Large intestine (tissue), 12 donors: ENCODE measurements at places on chromosomes 5 and 9.

DNA sequence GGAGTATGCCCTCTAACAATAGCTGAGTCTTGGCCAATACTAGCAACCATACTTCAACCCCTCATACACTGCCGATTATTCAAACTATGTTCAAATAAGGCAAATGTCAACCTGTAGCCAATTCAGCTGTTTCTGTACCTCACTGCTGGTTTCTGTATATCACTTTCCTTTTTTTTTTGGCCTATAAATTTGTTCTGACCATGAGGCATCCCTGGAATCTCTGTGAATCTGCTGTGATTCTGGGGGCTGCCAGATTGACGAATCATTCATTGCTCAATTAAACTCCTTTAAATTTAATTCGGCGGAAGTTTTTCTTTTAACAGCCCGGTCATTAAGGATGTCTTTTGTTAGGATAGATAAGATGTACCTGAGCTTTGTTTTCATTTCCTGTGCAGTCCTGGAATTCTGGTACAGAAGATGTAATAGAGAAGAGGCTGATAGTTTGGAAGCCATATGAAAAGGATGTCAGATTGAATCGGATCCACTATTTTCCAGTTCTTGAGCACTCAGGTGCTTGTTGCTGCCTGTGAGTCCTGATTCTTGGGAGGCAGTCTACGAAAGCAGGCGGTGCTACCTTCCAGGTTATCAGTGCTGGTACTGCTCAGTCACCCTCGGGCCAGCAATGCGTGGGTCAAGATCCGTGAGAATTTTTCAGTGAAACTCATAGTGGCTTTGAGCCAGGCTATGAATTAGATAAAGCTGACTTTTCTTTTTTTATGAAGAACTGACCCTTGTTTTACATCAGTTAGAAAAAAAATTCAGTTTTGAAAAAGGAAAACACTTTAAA is 106.2 kb upstream of the TUT7 start:
- H3K27ac ChIP-seq, result no peak overlapping the region
- H3K27me3 ChIP-seq, result no peaks in the 10 kb centered on the region
- H3K4me3 ChIP-seq, result no peak overlapping the region
- no peaks in the 10 kb centered on the region for H3K4me1 ChIP-seq

DNA sequence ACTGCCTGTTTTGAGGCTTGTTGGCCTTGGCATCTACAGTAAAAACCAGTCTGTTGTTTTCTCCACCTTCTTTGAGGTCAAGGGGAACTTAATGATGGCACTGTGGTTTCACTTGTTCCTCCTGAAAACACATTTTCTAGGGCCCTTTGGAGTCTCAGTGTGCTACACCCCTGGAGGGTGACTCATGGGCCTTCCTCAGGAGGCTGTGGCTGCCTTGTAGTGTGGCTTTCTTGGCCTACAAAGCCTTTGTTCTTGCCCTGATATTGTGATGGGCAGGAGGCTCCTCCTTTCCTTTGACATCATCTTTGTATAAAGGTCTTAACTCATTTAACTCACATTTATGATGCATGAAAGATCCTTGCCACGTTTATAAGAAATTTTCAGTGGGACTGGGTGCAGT is 56.3 kb upstream of the GPBP1 start:
- no peaks in the 10 kb centered on the region for H3K27me3 ChIP-seq
- H3K27ac ChIP-seq, result no peak overlapping the region
- H3K4me3 ChIP-seq, result no peak overlapping the region
- H3K36me3 ChIP-seq, result no peaks in the 10 kb centered on the region

- H3K4me3 ChIP-seq, result no peak overlapping the region
- no peaks in the 10 kb centered on the region for H3K4me1 ChIP-seq
- H3K27me3 ChIP-seq, result no peaks in the 10 kb centered on the region
- H3K27ac ChIP-seq, result no peak overlapping the region
- DNase-seq, result no peak
Measured at GRCh38 chr9:17509701-17510100, 69.2 kb upstream of the SH3GL2 start.

- peaks cover 44% of the 10 kb centered on the region for H3K36me3 ChIP-seq
- peak overlapping the region; percentile 90 for H3K27ac ChIP-seq
- no peaks in the 10 kb centered on the region for H3K27me3 ChIP-seq
Measured at GRCh38 chr5:138177941-138178515, 402 bp downstream of the BRD8 start.

DNA sequence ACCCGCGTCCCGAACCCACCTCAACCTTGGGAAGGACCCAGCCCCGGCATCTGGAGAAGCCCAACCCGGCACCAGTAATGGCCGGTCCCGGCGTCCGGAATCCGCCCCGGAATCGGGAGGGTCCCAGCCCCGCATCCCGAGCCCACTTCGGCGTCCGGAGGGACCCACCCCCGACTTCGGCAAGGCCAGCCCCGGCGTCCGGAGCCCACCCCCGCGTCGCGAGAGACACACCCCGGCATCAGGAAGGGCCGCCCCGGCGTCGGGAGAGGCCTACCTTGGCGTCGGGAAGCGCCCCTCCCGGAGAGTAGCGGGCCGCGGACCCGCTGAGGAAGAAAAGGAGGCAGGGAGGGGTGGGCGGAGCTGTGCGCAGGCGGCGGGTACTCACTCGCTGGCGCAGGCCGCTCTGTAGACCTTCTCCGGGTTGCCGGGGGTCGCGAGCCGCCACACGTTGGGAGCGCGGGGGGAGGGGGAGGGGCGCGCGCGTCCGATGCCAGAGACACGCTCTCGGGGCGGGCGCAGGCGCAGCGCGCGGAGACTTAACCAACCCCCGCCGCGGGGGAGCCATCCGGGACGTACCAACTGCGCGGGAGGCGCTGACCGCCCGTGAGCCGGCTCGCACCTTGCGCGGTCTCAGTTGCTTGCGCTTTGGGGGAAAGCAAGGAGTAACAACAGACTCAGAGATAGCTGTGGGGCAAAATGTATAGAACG is at the start of gene UIMC1:
Gene UIMC1, minus strand, starts transcription at position 515 of the 708 bp plus-strand sequence. CDS start 24,164 bp downstream, outside the sequence.
- no peaks in the 10 kb centered on the region for H3K27me3 ChIP-seq
- H3K27ac ChIP-seq, result peak within 1 kb of the TSS; percentile 72
- H3K4me3 ChIP-seq, result peak within 1 kb of the TSS; percentile 68
- peaks cover 3% of the 10 kb centered on the region for H3K36me3 ChIP-seq

GRCh38 chr5:39361306-39361705 is 3.0 kb downstream of the C9 start:
- no peaks in the 10 kb centered on the region for H3K36me3 ChIP-seq
- no peak overlapping the region for H3K27ac ChIP-seq
- H3K27me3 ChIP-seq, result no peaks in the 10 kb centered on the region
- DNase-seq, result no peak

GRCh38 chr9:128706671-128707381 is 4.5 kb downstream of the PKN3 start:
- H3K27ac ChIP-seq, result no peak overlapping the region
- no peaks in the 10 kb centered on the region for H3K36me3 ChIP-seq
- H3K4me1 ChIP-seq, result no peaks in the 10 kb centered on the region

DNA sequence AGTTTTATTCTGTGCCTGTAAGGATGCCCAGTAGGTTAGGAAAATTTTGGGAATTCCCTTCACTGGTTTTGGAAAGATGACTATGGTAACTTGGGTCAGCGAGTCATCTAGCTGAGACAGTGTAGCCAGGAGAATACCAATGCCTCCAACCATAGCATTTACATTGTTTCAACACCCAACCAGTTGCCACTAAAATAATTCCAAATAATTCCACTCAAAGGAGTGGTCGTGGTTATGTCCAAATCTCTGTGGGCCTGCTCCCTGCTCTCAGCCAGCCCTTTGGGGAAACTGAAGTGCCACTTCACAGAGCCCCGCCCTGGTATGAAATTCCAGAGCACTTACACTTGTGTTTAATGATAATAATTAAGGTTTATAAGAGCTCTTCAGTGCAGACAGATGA is 310.5 kb downstream of the PLK2 start:
- no peaks in the 10 kb centered on the region for H3K4me1 ChIP-seq
- H3K4me3 ChIP-seq, result no peak overlapping the region
- H3K27me3 ChIP-seq, result no peaks in the 10 kb centered on the region
- no peak for DNase-seq
- H3K36me3 ChIP-seq, result no peaks in the 10 kb centered on the region

GRCh38 chr5:52148679-52149078 is 639.0 kb upstream of the ITGA1 start:
- H3K36me3 ChIP-seq, result no peaks in the 10 kb centered on the region
- H3K4me3 ChIP-seq, result no peak overlapping the region
- no peak for DNase-seq
- no peak overlapping the region for H3K27ac ChIP-seq

DNA sequence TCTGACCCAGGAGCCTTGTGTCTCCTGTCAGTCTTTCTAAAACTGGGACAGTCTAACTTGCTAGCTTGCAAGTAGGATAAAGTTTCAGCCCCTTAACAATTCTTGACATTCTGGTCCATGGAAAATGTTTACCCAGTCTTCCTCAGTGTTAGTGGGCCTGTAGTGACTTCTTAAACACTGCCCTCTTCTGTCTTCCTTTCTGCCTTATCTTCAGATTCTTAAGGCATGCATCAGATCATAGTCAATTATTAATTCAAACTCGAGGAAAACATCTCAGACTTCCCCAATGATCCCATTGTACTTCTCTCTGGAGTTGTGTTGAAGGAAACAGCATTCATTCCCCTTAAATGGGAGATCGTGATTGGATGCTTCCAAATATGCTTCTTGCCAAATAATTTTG is 1199.8 kb downstream of the DTWD2 start:
- peak; percentile 48 for DNase-seq
- no peak overlapping the region for H3K27ac ChIP-seq
- H3K4me3 ChIP-seq, result no peak overlapping the region
- H3K36me3 ChIP-seq, result no peaks in the 10 kb centered on the region

DNA sequence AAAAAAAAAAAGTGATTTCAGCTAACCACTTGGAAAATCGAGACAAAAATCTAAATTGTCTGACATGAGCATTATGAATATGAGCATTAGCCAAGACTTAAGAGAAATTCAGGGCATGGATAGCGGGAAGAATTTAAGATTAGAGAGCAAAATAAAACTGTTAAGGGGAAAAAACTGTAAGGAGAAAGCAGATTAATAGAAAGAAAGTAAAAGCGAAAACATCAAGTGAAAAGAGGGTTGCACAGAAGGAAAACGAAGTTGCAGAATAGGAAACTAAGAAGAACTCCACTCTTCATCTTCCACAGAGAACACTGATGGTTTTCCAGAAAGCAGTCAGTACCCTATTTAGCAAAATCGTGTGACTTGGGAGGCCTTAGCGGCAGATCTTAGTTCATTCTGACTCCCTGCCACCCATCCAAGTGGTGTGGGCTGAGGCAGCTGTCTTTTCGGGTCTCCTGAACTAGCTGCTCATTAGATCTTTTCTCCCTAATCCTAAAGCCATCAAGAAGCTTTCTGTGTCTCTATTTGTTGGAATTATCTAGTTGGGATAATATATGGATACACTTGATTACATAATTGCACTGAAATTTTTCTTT is 3.7 kb downstream of the NIM1K start:
- H3K36me3 ChIP-seq, result no peaks in the 10 kb centered on the region
- peaks cover 13% of the 10 kb centered on the region for H3K4me1 ChIP-seq
- H3K4me3 ChIP-seq, result no peak overlapping the region
- peaks cover 40% of the 10 kb centered on the region for H3K27me3 ChIP-seq
- no peak for DNase-seq

GRCh38 chr5:150522504-150523414 is 14.8 kb downstream of the NDST1 start:
- peak overlapping the region; percentile 77 for H3K27ac ChIP-seq
- H3K4me1 ChIP-seq, result peaks cover 53% of the 10 kb centered on the region
- DNase-seq, result peak; percentile 81
- no peak overlapping the region for H3K4me3 ChIP-seq
- no peaks in the 10 kb centered on the region for H3K27me3 ChIP-seq
- peaks cover 43% of the 10 kb centered on the region for H3K36me3 ChIP-seq

DNA sequence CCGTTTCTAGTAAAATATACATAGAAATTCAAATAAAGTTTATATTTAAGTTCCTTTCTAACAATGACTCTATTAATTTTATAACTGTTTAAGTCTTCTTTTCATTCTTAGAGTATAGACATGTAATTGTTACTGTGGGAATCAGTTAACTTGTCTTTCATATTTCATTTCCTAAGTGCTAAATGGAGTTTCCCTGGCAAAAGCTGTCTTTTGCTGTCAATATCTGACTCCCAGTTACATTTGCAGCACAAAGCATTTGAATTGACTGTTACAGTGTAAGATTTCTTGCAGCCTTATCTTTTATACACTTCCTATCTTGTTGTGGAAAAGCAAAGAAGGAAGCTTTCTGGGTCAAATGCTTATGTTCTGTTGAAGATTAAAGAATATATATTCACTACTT is 1026.3 kb downstream of the CDH9 start:
- no peak for DNase-seq
- no peak overlapping the region for H3K4me3 ChIP-seq
- no peak overlapping the region for H3K27ac ChIP-seq
- no peaks in the 10 kb centered on the region for H3K27me3 ChIP-seq

DNA sequence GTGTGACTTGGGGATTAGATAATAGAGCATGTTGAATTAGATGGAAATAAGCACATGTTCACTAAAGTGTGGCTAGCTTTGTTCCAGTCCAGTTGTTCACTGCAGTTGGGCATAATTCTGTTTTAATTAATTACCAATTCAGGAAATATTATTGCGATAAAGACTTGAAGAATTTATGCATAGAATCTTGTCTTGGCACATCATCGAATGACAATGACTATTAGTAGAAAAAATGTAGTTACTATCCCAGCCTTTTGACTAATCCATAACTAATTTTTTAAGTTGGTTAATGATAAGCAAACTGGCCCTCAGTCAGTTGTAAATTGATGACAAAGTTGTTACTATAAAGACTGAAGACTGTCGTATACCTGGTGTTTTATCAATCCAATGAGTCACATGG is 10.5 kb downstream of the LNPEP start:
- no peaks in the 10 kb centered on the region for H3K27me3 ChIP-seq
- peaks cover 8% of the 10 kb centered on the region for H3K36me3 ChIP-seq
- no peak overlapping the region for H3K27ac ChIP-seq
- no peaks in the 10 kb centered on the region for H3K4me1 ChIP-seq
- DNase-seq, result no peak

GRCh38 chr9:109775516-109775915 is 4.5 kb upstream of the PALM2AKAP2 start:
- no peak for DNase-seq
- no peak overlapping the region for H3K27ac ChIP-seq
- H3K4me3 ChIP-seq, result no peak overlapping the region
- peaks cover 14% of the 10 kb centered on the region for H3K27me3 ChIP-seq
- peaks cover 2% of the 10 kb centered on the region for H3K4me1 ChIP-seq

DNA sequence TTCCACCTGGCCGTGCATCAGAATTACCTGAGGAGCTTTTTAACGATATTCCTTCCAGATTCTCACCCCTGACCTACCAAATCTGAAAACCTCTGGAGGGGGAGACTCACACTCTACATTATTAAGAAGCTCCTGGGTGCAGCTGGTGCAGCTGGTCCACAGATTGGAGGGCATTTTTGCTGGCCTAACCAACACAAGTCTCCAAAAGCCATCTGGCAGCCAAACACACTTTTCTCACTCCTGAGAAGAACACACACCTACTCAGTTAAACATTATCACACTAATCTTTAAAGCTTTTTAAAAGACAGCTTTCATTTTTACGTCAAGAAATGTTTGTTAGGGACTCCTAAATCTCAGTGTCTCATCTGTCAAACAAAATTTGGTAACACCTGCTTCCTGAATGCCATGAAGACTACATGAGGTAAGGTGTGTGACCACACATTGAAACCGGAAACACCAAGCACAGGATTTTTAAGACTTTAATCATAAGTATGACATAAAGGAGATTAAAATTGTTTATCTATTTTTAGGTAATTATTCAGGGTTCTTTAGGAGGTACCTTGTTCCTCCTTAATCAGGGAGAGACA is 14.2 kb upstream of the PTPN3 start:
- no peak overlapping the region for H3K4me3 ChIP-seq
- H3K36me3 ChIP-seq, result no peaks in the 10 kb centered on the region
- no peaks in the 10 kb centered on the region for H3K27me3 ChIP-seq
- no peak overlapping the region for H3K27ac ChIP-seq

GRCh38 chr9:88497224-88497623 is 37.8 kb upstream of the NXNL2 start:
- H3K36me3 ChIP-seq, result no peaks in the 10 kb centered on the region
- H3K4me1 ChIP-seq, result no peaks in the 10 kb centered on the region
- H3K27ac ChIP-seq, result no peak overlapping the region
